ENCODE measurements at places on chromosomes 4 and X.

DNA sequence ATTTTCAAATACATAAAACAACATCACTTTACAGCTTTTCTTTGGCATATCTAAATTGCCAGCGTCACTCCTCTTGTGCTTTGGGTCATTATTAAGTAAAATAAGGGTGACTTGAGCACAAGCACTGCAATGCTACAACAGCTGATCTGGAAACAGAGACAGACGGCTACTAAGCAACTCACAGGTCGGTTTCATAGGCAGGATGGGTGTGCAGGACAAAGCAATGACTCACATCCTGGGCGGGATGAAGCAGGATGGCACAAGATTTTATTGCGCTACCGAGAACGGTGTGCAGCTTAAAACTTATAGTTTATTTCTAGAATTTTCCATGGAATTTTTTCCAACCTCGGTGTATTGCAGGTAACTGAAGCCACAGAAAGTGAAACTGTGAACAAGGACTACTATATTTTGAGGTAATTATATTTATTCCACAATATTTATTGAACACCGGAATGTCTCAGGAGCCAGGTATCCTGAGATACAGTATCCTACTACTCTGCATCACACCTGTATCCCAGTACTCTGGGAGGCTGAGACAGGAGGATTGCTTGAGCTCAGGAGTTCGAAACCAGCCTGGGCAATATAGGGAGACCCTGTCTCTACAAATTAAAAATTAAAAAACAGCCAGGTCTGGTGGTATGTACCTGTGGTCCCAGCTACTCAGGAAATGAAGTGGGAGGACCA is 215.5 kb downstream of the APBB2 start:
- no peak for DNase-seq

GRCh38 chrX:46235778-46236177 is 309.4 kb downstream of the ZNF674 start:
- no peak for DNase-seq

DNA sequence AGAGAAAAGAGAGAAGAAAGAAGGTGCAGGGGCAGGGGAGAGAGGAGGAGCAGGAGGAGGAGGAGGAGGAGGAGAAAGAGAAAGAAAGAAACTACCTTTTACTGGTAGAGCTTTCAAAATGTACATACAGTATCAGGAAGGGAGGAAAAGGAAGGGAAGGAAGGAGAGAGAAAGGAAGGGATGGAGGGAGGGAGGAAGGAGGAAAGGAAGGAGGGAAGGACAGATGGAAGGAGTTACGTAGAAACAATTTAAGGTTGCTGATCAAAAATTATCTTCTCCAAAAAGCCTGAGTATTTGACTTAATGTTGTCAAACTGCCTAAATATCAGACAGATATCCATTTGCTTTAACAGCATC is 13.4 kb downstream of the TBC1D9 start:
- DNase-seq, result no peak

DNA sequence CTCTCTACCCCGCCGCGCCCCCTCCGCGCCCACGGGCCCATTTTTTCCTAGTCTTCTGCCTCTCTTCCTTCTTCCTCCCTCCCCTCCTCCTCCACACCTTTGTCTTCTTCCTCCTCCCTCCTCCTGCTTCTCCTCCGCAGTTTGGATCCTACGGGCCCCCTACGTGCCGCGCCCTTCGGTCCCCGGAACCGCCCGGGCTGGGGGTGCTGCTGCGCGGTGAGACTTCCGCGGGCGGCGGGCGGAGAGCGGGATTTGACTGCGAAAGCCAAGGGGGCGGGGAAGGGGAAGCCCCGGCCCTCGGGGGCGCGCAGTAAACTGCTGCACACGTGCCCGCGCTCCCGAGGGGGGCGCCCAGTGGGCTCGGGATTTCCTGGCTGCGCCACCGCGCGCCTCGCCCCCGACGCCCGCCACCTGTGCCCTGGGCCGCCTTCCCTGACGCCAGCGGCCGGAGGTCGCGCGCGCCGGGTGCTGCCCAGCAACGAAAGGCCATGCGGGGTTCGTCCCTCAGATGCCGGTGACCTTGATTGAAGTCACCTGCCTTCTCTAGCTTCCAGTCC is 3.3 kb upstream of the NKX3-2 start:
- DNase-seq, result no peak

- DNase-seq, result no peak
Measured at GRCh38 chr4:83558680-83559079, 22.8 kb downstream of the GPAT3 start.

DNA sequence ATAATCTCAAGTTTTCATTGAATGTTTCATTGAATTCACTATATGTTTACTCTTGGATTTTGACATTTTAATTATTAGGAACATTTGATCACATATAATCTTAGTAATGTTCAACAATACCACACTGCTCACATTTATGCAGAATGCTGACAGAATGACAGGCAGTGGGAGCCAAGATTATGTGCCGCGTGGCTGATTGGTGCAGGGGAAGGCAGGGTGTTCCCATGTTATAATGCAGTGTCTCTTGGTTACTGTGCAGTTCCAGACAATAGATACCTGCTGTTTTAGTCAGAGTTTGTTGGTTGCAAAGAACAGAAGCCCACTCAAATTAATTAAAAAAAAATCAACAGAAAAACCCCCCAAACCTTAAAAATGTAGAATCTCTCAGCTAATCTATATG is 33.0 kb downstream of the FHIP1A start:
- no peak for DNase-seq

GRCh38 chr4:110211007-110211769 is 12.8 kb upstream of the ELOVL6 start:
- peak; percentile 7 for DNase-seq

DNA sequence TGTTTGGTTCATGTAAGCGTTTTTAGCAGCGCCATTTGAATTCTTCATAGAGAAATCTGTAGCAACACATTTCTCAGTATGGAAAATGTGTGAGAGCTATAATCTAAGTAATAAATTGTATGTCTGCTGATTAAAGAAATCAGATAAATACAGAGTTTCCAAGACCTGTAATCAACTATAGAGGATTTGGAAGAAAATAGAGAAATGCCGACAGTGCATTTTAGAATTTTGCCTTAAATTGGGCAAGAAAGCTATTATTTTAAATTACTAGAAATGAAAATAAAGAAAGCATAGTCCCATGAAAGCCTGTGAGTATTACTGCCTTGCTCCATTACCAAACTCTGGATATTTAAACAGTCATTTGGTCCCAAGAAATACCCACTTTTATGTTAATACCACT is 2.7 kb downstream of the RUFY3 start:
- no peak for DNase-seq

- no peak for DNase-seq
Measured at GRCh38 chr4:29277381-29277780, 1442.8 kb upstream of the PCDH7 start.

DNA sequence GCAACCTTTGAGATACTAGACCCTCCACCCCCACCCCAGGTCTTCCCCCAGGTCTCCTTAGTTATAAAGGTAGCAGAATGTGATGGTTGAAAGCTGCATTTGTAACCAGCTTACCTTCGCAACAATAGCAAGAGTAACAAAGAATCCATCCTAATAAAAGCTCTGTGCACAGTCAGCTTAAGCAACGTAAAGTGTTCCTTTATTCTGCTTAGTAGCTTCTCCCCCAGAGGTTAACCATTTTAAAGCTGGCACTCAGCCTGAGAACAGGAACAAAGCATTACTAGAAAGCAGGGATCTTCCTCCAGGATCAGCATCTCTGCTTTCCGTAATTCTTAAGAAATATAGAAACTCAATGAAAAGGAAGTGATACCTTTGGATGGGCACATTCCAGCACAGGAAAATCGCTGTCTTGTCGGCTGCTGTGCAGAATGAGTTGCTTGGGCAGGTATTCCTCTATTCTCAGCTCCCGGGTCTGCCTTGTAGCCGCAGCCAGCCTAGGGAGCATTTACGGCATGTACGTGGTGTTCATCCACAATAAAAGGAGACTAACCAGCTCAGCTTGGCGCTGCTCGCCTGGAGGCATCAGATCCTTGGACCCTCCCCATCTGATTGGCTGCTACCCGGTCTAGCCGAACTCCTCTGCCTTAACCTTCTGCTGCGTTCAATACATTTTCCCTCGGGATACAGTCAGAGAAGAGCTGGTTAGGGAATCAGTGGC is 113.0 kb upstream of the TLR3 start:
- no peak for DNase-seq

DNA sequence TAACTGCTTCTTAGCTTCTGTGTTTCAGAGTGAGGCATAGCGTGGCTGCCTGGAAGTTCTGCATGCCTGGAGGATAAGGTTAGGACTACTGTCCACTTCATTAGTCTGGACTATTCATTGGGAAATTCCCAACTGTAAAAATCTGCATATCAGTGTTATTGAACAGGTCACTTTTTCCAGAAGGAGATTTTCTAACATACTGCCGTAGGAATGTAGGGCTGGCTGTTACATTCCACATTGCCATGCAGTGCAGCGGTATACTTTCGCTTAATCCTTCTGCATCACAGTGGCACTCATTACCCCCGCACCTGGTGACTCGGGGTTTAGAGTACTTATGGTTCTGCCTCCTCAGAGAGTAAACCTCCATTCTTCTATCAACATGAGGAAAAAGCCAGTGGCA is 104.6 kb downstream of the NPFFR2 start:
- DNase-seq, result no peak

GRCh38 chr4:132266374-132266773 is 882.7 kb upstream of the PCDH10 start:
- no peak for DNase-seq

DNA sequence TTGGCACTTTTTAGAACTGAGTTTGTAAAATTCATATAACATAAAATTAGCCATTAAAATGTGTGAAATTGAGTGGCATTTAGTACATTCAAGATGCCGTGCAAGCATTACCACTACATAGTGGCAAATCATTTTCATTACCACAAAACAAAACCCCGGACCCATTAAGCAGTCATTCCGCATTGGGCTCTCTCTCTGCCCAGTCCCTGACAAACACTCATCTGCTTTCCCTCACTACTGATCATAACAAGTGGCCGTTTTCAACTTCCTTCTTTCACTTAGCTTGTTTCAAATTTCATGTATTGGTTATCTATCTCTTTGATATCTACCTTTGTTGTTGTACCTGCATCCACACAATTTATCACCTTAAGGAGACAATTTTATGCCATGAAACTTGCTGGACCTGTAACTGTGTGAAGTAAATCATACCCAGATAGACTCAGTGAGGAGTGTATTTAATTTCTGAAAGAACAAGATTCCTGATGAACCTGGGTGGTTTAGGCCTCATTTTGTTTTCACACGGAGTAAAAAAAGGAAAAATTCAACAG is 202.1 kb downstream of the OR13H1 start:
- no peak for DNase-seq

DNA sequence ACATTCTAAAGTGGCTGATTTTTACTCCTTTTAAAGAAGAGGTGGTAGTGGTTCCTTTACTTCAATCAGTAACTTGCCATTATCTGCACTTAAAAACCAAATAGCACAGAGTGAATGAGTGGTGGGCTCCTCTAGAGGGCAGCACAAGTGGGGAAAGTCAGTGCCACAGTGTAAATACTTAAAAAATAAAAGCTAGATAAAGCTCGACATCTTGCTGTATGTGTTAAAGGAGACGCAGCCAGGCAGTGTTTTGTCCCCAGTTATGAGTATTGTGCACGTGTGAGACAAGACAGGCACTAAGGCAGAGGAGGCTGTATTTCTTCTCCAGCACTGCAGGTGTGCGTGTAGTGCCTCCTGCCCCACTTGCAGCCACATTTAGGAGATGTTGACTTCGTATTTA is 24.6 kb downstream of the NAP1L5 start:
- DNase-seq, result no peak

GRCh38 chr4:170008371-170008770 is 17.8 kb downstream of the MFAP3L start:
- no peak for DNase-seq

DNA sequence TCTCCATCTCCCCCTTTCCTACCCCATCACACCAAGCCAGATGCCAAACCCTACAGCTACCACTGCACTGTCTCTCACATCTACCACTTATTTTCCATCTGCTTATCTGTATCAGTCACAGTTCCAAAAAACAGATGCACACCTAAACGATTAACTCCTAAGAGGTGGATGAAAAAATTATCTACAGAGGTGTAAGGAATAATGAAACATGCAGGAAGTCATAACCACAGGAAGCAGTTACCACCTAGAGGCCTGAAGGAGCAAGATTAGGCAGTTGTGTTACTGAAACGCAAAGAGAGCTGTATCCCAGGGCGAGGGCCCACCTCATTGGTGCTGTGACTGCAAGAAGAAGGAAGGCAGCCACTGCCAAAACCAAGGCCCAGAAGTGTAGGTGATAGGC is 87.8 kb upstream of the FAM241A start:
- DNase-seq, result no peak

GRCh38 chrX:19724409-19724808 is 163.0 kb downstream of the SH3KBP1 start:
- no peak for DNase-seq

- DNase-seq, result no peak
Measured at GRCh38 chrX:22383988-22384387, 111.3 kb downstream of the CBLL2 start.

DNA sequence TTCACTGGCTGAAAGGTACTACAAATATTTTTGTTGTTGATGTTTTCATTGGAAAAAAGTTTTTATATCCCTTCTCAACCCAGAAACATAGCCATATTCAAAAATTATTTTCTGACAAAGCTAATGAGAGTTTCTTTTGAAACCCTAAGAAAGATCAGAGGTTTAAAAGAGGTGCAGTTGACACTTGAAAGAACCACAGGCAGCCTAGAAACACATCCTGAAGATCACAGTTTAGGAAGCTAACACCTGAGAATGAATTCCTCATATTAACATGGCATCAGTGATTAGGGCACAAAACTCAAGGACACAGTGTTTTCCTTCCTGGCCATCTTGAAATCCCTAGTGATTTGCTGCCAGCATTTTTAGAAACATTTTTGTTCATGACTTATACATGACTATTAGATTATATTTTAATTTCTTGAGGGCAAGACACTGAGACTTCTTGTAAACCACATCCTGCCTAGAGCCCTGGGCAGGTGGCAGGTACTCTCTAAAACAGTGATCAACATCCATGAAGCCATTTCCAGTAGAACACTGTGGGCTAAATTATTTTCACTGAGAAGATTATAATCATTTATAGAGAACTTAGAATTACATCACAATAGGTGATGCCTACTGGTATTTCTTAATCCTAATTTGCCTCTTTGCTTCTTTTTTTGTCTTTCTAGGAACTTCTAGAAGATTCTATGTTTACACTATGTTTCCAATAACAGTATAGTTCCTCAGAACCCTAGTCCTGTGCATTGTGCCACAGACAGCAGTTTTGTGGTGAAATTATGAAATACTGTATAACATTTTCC is 80.0 kb downstream of the ARSJ start:
- DNase-seq, result peak; percentile 7

Measured in stimulated activated CD4-positive, alpha-beta T cell treated with anti-CD3 and anti-CD28 coated beads, TNF-alpha, amount 100 ng/mL, for 48 hours (primary cell).